Stimulated activated CD8-positive, alpha-beta memory T cell treated with anti-CD3 and anti-CD28 coated beads, Interleukin-12 subunit alpha, Interleukin-12 subunit beta, amount 100 ng/mL, for 1 hour (primary cell): ENCODE measurements at places on chromosomes 3 and 15.

DNA sequence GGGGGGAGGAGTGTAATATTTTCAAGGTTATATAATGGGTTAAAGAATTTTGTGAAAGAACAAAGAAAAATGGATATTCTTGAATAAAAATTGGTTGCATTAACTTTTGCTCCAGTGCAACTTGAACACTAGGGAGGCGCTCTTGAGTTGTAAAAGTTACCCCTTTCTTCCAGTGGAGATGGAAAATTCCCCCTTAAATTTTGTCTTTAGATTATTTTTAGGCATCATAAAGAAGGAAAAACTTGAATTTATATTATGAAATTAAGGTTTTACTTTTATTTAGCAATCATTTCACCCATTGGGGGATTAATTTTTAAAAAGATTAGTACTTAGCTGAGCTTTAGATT, 550 bp upstream of the CHD2 start:
- DNase-seq, result no peak

DNA sequence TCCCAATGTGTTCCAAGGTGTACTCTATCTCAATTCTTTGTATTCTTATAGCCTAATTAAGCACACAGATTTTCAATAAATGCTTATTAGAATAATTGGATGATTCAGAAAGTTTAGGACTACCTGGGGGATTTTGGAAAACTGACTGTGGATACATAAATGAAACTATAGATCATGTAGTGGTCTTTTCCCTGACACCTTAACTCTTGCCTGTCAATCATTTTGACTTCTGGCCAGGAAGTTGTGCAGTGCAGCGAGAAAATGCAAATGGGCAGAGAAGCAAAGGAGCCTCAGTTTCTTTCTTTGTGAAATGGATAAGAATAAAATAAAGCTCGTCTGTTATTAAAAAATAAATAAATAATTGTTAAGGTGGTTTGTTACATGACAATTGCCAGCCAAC, 47.4 kb upstream of the DCLK3 start:
- DNase-seq, result no peak

DNA sequence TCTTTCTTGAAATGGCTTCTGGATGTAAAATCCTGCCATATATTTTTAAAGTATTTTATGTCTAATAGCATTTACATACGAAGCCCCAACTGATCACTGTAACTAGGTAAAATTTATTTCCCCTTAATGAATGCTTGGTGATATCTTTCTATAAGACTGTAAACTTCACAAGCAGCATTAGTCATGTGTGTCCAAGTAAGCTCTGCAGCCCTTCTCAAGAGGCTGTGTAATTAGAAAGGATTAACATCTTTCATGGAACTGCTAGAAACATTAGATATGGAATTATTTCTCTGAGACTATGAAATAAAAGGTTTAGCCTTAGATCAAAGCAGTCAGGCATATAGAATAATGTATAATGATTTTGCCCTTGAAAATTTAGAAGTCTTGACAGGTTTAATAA, 143.3 kb downstream of the EPHA3 start:
- DNase-seq, result no peak

GRCh38 chr15:36673039-36673438, 93.6 kb downstream of the CDIN1 start:
- DNase-seq, result no peak

DNA sequence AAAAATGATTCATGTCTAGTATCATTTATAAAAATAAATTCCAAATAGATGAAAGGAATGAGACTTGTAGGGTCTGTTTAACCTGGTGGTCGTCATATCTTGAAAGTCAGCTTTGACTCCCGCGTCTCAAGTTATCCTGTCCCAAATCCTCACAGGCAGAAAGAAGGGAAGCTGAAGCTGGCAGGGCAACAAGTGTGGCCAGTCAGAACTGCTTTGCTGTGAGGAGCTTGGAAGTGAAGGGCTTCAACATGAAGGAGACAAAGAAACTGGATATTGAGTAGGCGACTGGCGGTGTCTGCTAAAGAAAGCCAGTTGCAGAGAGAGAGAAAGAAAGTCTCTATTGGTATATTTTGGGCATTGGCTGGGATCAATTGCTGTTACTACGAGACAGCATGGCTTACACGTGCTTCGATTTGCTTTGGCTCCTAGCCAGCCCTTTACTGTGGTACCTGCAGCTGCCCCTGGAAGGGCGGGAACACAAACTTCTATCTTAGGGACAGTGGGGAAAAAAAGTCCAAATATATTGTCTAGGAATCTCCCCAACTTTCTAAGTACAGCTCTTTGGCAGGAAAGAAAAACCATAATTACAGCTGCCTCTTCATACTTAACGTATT, 107.2 kb downstream of the CHST2 start:
- no peak for DNase-seq

GRCh38 chr3:106088304-106088703, 219.5 kb upstream of the CBLB start:
- DNase-seq, result no peak

GRCh38 chr3:145286937-145287336, 874.0 kb downstream of the PLOD2 start:
- no peak for DNase-seq

DNA sequence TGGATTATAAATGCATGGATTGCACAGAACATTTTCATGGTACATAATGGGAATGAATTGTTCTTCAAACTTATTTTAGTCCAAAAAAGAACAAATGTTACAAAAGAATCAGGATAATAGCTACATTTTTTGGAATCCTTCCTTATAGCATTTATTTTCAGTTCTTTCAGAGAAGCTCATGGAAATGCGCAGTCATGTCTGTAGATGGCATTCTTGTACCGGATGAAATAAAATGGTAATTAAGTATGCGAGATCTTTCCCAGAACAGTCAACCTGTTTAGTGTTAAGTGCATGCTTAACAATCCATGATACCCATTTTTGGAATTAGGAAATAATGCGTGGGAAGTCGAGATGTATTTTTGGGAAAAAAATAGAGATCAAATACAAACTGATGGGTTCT, 38.2 kb upstream of the GOLGA8B start:
- DNase-seq, result no peak

- no peak for DNase-seq
These were observed 345.6 kb upstream of the THBS1 start for GRCh38 chr15:39235084-39235795.

- DNase-seq, result no peak
These were observed 294.5 kb upstream of the RARB start for GRCh38 chr3:25133588-25133987.

DNA sequence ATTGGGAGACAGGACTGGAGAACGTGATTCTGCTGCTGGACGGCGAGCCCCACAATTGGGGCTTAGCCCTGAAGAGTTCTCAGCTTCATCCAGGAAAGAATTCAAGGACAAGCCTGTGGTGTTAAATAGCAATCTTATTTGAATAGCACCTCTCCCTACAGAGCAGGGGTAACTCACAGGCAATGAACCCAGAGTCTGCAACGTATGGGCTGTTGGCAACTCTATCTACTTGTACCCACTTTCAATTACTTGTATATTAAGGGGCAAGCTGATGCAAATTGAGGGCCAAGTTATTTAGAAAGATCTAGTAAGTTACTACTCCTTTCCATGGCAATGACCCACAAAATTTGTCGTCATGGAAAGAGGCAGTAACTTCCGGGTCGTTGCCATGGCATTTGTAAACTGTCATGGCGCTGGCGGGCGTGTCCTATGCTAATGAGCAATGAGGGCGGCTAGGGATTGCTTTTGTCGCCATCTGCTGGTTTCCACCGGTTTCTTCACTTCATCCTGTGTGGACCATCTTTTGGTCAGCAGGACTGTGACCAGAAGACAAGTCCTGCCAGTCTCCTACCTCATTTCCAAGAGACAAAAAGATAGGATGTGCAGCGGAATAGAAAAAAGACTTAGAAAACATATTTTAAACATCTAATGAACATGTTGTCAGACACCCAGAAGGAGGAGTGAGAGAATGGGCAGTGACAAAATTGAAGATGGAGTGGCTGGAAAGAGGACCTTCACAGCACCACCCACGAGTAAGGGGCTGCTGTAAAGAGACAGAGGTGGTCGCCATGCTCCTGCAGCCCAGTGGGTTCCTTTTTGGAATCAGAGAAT, 45.8 kb upstream of the SH3BP5 start:
- peak; percentile 95 for DNase-seq

DNA sequence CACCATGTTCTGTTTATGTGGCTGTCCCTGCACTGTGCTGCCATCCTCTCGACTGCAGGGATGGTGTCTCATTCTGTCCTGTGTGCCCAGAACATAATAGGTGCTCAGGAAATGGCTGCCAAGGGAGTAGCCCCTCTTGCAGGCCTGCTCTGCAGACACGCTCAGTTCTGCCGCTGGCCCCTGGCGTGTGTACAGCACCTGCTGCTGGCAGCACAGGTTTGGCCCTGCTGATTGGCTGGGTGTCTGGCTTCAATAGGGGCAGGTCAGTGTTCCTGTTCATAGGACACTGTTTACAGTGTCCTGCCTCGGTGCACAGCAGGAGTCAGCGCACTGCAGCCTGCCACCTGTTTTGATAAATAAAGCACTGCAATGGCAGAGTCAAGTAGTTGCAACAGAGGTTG, 146.9 kb downstream of the DNAJB8 start:
- DNase-seq, result no peak

GRCh38 chr15:81910355-81911021, 135.3 kb downstream of the MEX3B start:
- DNase-seq, result no peak

- no peak for DNase-seq
These were observed 9.4 kb upstream of the LRRC34 start for GRCh38 chr3:169822091-169822490.

DNA sequence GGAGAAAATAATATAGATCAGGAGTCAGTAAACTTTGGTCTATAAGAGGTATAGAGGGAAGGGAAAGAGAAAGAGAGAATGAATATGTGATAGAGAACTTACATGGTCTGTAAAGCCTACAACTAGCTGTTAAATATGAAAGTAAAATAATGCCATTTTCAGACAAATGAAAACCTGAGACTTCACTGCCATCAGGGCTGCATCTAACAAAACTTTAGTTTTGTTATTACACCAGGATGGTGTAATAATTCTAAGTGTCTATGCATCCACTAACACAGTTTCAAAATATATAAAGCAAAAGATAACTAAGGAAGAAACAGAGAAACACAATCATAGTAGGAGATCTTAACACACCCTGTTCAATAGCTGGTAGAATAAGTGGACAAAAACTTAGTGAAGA, 217.7 kb downstream of the KLF13 start:
- DNase-seq, result no peak

DNA sequence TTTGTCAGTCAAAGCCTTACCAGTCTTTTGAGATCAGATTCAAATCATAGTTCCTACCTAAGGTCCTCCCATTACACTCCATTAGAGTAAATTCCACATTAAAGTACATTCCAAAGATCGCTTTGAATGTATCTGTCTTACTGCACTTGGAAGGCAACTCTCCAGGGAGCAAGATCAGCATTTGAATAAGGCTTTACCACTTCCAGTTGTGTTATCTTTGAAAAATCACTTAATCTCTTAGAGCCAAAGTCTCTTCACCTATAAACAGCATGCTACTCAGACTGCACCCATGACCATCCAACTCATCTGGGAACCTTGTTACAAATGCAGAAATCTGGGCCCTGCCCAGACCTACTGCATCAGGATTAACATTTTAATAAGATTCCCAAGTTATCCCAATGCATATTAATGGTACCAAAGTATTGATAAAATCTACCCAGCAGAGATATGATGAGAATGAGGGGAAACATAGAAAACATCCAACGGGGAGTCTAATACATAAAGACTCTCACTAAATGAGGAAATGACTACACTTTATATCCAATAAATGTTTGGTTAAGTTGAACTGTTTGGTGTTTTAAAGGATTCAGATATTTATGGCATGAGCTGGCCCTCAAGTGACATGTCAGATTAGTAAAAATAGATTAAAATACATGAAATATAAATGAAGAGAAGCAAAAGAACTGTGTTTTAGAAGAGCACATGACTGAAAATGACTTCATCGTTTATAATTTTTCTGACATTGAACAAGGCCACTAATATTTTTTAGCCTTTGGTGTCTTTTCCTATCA, 75.9 kb downstream of the TNIK start:
- DNase-seq, result no peak

GRCh38 chr3:183904833-183905780, 20.4 kb upstream of the PARL start:
- no peak for DNase-seq

- no peak for DNase-seq
These were observed 52.6 kb upstream of the EPHB3 start for GRCh38 chr3:184508938-184509337.

DNA sequence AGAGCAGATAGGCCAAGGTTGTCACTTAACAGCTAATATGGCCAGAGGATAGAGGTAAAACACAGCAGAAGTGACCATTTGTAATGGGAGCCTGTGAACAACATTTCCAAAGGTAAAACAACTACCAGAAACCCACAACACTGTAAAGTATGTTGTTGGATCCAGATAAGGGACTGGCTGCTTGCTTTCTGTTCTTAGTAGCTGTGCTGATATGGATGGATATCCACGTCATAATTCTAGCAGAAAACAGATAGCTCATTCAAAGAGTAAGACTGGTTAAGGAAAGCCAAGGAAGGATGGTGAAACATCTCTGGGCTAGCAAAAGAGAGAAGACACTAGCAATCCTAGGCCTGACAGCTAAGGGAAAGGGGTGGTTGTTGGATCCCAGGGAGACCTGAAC, 36.9 kb upstream of the SPRED1 start:
- no peak for DNase-seq

DNA sequence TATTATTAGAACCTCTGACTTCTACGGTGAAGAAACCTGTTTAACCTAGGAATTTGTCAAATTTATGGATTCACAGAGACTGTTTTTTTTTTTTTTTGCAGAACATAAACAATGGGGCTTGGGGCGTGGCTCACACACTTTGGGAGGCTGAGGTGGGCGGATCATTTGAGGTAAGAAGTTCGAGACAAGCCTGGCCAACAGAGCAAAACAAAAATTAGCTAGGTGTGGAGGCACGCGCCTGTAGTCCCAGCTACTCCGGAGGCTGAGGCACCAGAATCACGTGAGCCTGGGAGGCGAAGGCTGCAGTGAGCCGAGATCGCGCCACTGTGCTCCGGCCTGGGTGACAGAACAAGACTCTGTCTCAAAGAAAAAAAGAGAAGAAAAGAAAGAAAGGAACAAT, 3.0 kb downstream of the ZBTB11 start:
- no peak for DNase-seq

DNA sequence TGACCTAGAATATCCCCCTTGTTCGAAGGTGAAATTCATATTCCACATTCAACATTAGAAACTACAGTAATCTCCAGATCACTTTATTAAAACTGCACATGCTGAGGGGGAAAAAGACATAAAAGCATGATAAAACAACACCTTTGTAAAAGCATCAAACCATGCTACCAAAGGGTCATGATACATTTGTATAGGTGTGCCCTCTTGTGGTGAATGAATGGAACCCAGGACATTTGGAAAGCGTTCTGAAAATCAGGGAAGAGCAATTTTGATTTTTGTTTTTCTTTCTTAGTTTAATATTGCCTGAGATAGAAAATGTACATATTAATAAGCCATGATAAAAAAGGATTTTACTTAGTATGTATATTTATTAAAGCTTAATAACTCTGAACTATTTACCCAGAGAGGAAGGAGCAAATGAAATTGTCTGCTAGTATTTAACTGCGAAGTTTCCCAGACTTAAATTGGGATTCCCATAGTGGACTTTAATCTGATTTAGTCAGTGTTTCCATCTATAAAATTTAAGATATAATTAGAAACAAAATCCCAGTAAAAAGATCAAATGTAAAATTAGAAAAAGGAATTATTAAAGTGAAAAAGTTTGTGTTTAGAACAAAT, 105.8 kb upstream of the ARL6 start:
- DNase-seq, result no peak

GRCh38 chr3:125059488-125060245, 3.9 kb upstream of the HEG1 start:
- no peak for DNase-seq

- no peak for DNase-seq
These were observed 145.4 kb downstream of the KLHL25 start for GRCh38 chr15:85649372-85649771.

GRCh38 chr3:178915365-178915764, 156.2 kb downstream of the ZMAT3 start:
- no peak for DNase-seq
